A172 (cell line): ENCODE measurements at places on chromosomes 5 and 9. TPM values are rescaled to one million over a fixed set of nuclear protein-coding genes. Genes with fewer than 3 reads are reported as not detected.
A peak's percentile ranks its signal among the peaks of the same experiment; 100 is the strongest.

GRCh38 chr5:63825984-63826383 lies 136.3 kb downstream of the HTR1A start:
- DNase-seq = no peak

GBGT1 gene
- 0.96 and 3.1 TPM in 2 replicates for total RNA-seq

PSD2 gene
- total RNA-seq = 0.03 and 0.05 TPM in 2 replicates

IL31RA gene
- 1.6 and 2.6 TPM in 2 replicates for total RNA-seq

DNA sequence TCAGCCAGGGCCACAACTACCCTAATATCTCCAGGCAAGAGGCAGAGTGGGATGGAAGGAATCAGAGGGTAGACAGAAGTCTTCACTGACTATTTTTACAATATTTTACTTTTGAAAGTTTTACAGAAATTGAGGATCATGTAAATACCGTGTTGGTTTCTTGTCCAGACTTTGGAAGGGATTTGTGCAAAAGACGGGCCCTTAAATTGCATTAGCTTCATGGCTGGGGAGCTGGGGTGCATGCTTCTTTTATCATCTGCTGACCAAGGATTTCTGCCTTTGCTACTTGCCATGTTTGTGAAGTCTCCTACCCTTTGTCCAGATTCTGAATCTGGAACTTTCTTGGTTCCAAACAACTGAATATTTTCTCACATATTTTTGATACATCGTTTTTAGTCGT lies 107.7 kb upstream of the GRIN3A start:
- no peak for DNase-seq

GRCh38 chr5:111095982-111096381 lies 3.8 kb downstream of the WDR36 start:
- DNase-seq = no peak

DNA sequence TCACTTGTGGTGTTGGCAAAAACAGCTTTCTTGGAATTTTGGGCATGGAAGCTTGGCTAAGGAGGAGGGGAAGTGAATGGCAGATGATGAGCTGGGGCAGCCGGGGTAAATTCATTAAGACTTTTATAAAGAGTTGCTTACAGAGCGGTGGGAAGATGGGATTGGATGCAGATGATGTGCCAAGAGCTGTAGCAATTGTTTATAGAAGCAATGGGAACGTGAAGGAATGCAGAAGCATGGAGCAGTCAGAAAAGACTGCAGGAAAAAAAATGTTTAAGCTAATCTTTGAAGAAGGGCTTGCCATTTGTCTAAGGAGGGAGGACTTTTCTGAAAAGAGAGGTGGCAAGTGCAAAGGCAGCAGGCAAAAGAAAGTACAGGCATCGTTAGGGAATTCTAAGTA lies 86.6 kb upstream of the SHISAL2B start:
- no peak for DNase-seq

DNA sequence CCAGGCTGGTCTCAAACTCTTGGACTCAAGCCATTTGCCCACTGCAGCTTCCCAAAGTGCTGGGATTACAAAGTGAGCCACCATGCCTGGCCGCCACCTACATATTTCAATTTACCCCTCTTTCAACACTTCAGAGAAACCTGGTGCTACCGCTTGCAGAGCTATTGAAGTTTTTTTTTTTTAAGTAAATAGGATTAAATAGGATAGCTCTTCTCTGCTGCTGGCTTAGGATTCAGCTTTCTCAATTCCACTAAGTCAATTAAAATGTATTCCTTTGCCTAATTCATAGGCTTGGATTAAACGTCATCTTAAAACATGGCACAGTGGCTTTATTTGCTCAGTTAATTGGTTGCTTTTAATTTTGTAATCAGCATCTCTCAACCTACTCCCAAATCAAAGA lies 41.0 kb downstream of the KIAA1191 start:
- no peak for DNase-seq

EMB gene
- 0.12 TPM in 1 of 2 replicates, not detected in the other for total RNA-seq

- no peak for DNase-seq
Observed at GRCh38 chr5:95543017-95543705, 11.6 kb downstream of the SKIC3 start.

DNA sequence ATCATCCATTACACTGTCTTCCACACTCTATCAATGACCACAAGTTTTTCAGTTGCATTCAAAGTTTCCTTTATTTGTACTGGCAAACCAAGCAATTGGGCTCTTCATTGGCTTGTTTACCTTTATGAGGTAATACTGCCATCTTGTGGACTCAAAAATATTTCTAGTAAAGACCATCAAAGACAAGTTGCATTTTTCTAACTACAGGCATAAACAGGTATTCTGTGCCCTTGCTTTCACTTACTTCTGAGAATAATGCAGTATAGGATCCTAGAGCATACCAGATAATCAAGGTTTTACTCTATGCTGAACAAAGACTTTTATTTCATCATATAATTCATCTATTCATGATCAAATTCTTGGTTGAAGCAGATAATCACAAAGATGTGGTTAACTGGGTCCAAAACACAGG lies 173.7 kb upstream of the POU5F2 start:
- DNase-seq = peak; percentile 28

- DNase-seq = no peak
Observed at GRCh38 chr9:128882677-128883603, 1.0 kb downstream of the LRRC8A start.

HABP4 gene
- total RNA-seq = 41.0 and 51.5 TPM in 2 replicates

OR1Q1 gene
- not detected in 2 replicates for total RNA-seq

GRCh38 chr9:83505282-83505681 lies 32.9 kb downstream of the FRMD3 start:
- no peak for DNase-seq

BAAT gene
- not detected in 2 replicates for total RNA-seq

- no peak for DNase-seq
Observed at GRCh38 chr5:67031692-67032091, 164.9 kb downstream of the CD180 start.

GRCh38 chr5:174094857-174095606 lies 49.5 kb downstream of the NSG2 start:
- peak; percentile 18 for DNase-seq

DNA sequence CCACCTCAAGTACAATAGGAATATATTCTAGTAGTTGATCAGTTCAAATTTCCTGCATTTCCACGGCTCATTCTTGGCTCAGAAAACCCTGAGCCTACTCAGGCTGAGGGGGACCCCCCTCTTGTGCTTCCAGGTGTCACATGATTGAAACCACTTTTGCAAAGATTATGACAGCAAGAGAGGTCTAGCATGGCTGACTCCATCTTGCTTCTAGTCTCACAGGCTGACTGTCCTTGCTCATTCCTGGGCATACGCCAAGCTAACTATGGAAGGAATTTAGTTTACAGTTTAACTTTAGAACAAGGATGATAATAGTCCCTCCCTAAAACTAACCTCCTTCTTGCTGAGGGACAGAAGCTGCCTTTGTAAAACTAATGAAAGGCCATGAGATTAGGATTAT lies 154.1 kb downstream of the SNX18 start:
- DNase-seq = no peak

- no peak for DNase-seq
Observed at GRCh38 chr9:4012441-4012840, 287.4 kb downstream of the GLIS3 start.

SPATA9 gene
- total RNA-seq = not detected in 2 replicates

- DNase-seq = peak; percentile 67
Observed at GRCh38 chr9:135085830-135086546, 1.5 kb upstream of the OLFM1 start.

PTPDC1 gene
- total RNA-seq = 11.5 and 12.4 TPM in 2 replicates

FOXD4L6 gene
- total RNA-seq = not detected in 2 replicates

DNA sequence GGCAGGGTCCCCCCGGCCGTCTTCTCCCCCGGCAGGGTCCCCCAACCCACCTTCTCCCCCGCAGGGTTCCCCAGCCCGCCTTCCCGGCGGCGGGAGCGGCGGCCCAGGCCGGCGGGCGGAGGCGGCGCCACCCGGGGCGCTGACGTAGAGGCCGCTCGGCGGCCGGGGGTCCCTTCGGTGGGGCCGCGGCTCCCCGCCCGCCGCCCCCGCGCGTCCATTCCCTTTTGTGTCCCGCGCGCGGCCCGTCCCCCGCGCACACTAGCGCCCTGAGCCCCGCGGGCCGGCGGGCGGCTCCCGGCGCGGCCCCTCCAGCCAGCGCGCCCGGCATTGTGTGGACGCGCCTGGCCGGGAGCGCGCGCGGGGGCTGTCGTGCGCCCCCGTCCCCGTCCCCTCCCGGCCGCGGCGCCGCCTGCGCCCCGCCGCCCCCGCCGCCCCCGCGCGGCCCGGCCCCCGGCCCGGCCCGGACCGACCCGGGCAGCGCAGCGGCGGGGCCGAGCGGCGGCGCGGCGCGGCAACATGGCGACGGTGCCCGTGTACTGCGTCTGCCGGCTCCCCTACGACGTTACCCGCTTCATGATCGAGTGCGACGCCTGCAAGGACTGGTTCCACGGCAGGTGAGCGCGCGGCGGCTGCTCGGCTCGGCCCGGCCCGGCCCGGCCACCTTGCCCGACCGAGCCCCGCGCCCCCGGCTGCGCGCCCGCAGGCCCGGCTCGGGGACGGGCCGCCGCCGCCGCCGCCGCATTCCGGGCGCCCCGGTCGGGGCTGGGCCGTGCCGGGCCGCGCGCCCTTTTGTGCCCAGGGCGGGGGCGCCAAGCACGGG lies at the start of gene PHF2:
PHF2 (plus strand) TSS at position 327 of the 820 bp plus-strand sequence; CDS start at position 517, 190 bp downstream.
- DNase-seq = no peak

DNA sequence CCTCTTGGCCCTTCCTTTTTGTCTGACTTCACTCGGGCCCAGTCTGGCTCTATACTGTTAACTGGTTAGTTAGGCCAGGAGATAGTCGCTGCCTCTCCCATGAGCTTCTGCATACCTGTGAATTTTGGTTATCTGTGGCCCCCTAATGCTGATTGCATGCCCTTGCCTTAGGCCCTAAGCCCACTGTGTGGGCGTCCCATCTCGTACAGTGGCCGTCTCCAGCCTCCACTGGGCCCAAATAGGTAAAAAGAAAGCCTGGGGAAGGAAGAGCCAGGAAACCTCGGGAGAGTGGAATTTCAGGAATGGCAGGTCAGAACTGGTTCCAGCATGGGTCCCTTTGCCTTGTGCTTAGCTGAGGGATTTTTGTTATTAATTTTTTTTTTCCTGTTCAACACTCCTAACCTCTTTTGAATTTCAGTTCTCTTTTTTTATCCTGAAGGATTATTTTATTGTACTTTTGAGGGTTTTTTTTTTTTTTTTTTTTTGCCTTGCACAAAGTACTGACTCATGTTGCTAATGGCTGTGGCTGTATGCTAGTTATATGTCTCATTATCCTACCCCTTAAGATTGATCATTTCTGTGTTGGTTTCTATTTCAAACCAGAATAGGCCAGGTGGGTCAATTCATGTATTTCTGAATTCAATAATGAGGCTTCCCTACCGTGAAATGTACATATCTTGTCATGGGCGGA lies 3.4 kb downstream of the PRRC2B start:
- DNase-seq = no peak

- DNase-seq = peak; percentile 97
Observed at GRCh38 chr5:144187699-144188294, 17.1 kb downstream of the KCTD16 start.

PLAC8L1 gene
- not detected in 2 replicates for total RNA-seq

GRCh38 chr9:127249877-127250276 lies 14.7 kb upstream of the GARNL3 start:
- DNase-seq = no peak

DNA sequence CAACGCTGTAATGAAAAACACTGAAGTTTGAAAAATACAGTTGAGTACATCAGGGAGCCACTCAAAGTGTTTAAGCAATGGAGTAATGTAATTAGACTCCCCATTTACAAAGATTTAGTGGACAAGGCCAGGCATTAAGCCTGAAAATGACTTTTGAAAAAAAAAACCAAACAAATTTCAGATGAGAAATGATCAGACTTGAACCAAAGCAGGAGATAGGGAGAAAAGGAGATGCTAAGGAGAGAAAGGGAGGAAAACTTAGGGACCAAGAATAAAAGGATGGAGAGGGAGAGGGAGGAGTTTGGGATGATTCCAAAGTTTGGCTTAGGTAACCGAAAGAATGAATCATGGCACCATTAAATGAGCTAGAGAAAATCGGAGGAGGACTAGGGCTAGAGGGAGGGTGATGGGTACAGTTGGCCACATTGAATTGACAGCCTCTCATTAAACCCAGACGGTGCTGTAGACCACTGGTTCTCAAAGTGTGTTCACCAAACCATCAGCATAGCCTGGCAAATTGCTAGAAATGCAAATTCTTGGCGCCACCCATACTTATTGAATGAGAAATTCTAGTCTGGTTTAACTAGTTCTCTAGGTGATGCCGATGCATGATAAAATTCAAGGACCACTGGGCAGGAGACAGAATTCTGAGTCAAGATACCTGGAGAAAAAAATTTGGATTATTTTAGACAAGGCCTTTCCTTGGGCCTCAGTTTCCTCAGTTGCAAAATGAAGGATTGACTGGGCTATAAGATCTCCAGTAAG lies 6.2 kb upstream of the CPEB4 start:
- DNase-seq = peak; percentile 72

FOXD4 gene
- total RNA-seq = 0.47 and 0.65 TPM in 2 replicates

PAEP gene
- not detected in 2 replicates for total RNA-seq

DNA sequence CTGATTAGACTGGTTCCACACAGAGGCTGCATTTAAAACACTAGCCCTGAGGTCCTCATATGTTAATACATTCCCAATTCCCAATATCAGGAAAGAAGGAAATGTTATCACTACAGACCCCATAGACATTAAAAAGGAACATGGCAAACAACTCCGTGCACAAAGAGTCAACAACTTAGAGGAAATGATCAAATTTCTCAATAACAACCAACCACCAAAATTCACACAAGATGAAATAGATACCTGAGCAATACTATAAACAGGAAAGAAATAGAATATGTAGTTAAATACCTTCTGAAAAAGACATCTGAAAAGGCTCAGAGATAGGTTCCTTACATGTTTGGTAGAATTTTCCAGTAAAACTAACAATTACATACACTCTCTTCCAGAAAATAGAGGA lies 28.9 kb downstream of the SEMA4D start:
- no peak for DNase-seq
